ENCODE measurements at places on chromosomes 1 and 21.

DNA sequence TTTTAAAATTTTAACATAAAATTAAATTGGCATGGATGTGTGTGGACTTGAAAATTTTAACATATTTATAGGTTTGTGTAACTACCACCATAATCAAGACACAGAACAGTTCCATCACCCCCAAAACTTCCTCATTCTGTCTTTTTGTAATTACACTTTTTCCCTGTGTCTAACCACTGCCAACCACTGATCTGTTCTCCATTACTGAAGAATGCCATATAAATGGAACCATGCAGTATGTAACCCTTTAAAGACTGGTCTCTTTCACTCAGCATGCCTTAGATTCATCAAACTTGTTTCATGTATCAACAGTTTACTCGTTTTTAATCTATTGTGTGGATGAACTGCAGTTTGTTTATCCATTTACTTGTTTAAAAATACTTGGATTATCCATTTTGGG is 13.0 kb upstream of the AHCYL1 start:
- DNase-seq = no peak

GRCh38 chr21:27423906-27424595 is 457.2 kb upstream of the ADAMTS5 start:
- no peak for DNase-seq

DNA sequence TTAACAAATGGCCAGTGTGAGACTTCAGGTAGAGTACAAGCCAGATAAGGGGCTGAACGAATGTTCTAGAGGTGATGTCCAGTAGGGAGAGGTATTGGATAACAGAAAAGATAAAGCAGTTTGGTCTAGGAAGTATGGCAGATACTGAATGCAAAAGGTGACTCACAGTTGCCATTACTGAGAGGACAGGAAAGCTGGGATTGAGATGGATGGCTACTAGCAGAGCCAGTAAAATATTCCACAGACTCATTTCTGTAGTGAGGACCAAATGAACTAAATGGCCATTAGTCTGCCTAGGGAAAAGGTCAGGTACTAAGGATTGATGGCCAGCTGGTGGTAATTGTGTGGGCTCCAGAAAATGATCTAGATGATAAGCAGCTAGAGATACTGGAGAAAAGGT is 11.5 kb downstream of the MACO1 start:
- DNase-seq = no peak

- DNase-seq = no peak
Observed at GRCh38 chr1:239854922-239855321, 236.8 kb upstream of the FMN2 start.

GRCh38 chr1:78032996-78033796 is 12.6 kb upstream of the GIPC2 start:
- no peak for DNase-seq

GRCh38 chr21:40531431-40532110 is 315.4 kb downstream of the DSCAM start:
- DNase-seq = no peak

- DNase-seq = no peak
Observed at GRCh38 chr21:28099001-28099705, 893.5 kb downstream of the LTN1 start.

- no peak for DNase-seq
Observed at GRCh38 chr21:45975020-45975666, 6.4 kb upstream of the COL6A1 start.

GRCh38 chr1:174337000-174337681 is 110.6 kb upstream of the GPR52 start:
- DNase-seq = no peak

- no peak for DNase-seq
Observed at GRCh38 chr1:3408751-3409266, 45.7 kb upstream of the ARHGEF16 start.

- no peak for DNase-seq
Observed at GRCh38 chr1:56335394-56335793, 244.0 kb downstream of the PLPP3 start.

- no peak for DNase-seq
Observed at GRCh38 chr1:39380036-39380435, 111.4 kb upstream of the BMP8A start.

GRCh38 chr1:204084247-204084772 is 11.4 kb downstream of the SOX13 start:
- DNase-seq = peak; percentile 18

- DNase-seq = no peak
Observed at GRCh38 chr1:8481650-8482380, 163.9 kb downstream of the SLC45A1 start.

GRCh38 chr1:113965703-113966412 is 13.4 kb upstream of the OLFML3 start:
- DNase-seq = no peak

DNA sequence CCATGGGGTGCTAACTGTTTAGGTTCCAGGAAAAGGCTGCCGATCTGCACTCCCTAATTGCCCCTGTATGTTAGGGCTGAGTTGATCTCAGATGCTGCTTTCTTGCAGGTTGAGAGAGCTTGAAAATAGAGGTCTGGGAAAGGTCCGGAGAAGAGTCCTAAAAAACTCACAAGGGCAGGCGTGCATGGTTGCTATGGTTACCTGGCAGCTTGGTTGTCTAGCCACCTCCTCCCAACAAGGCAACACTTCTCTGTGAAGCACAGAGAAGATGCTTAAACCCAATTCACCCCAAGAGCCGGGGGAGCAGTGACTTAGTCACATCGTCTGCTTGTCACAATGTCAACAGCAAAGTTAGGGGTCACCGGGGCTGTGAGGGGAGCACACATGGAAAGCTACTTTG is 31.0 kb upstream of the LRRC52 start:
- DNase-seq = no peak

- DNase-seq = no peak
Observed at GRCh38 chr1:4969556-4970129, 315.2 kb downstream of the AJAP1 start.

GRCh38 chr1:167711797-167712196 is 10.0 kb upstream of the MPZL1 start:
- no peak for DNase-seq

- no peak for DNase-seq
Observed at GRCh38 chr1:188763541-188763940, 1714.1 kb downstream of the BRINP3 start.

- DNase-seq = no peak
Observed at GRCh38 chr1:170096806-170097340, 22.4 kb upstream of the KIFAP3 start.

- DNase-seq = no peak
Observed at GRCh38 chr21:45965084-45965809, 16.3 kb upstream of the COL6A1 start.

GRCh38 chr1:13790290-13791030 is 90.5 kb downstream of the PRDM2 start:
- no peak for DNase-seq

DNA sequence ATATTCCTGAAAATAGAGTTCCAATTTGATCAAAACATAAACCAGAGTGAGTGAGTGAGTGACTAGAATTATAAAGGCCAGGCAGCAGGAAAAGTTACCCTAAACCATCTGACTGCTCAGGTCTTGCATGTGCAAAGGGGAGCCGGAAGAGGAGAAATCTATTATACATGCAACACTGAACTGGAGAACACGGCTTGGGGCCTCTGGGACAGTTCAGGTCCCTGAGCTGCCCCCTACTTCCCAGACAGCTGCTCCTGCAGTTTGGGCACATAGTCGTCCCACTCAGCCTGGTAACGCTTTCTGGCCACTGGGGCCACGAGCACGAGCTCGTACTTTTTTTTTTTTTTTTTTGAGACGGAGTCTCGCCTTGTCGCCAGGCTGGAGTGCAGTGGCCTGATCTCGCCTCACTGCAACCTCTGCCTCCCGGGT is 40.1 kb downstream of the PTPRC start:
- DNase-seq = peak; percentile 56

DNA sequence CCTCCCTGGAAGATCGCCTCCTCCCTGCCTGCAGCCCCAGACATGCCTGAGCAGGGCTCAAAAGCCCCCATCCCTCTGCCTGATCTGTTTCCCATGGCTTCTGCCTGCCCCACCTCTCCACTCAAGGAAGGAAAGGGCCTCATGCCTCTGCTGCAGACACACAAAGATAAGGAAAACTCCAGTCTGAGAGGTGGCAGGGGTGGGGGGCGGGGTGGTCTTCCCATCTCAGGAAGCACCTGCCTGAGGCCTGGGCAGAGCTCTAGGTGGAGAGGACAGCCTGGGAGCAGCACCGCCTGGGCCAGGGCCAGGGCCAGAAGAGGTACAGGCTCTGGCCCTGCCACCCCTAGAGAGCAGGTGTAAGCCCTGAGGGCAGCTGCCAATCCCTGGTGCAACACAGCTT is 4.1 kb upstream of the GJB3 start:
- DNase-seq = no peak

GRCh38 chr1:162025541-162025940 is 1.9 kb upstream of the OLFML2B start:
- DNase-seq = no peak

Data from CD8-positive, alpha-beta memory T cell (primary cell).